ENCODE measurements at places on chromosomes 2 and 18.
A peak's percentile ranks its signal among the peaks of the same experiment; 100 is the strongest.

- DNase-seq, result no peak
Observed at GRCh38 chr18:37658894-37659293, 93.3 kb upstream of the CELF4 start.

DNA sequence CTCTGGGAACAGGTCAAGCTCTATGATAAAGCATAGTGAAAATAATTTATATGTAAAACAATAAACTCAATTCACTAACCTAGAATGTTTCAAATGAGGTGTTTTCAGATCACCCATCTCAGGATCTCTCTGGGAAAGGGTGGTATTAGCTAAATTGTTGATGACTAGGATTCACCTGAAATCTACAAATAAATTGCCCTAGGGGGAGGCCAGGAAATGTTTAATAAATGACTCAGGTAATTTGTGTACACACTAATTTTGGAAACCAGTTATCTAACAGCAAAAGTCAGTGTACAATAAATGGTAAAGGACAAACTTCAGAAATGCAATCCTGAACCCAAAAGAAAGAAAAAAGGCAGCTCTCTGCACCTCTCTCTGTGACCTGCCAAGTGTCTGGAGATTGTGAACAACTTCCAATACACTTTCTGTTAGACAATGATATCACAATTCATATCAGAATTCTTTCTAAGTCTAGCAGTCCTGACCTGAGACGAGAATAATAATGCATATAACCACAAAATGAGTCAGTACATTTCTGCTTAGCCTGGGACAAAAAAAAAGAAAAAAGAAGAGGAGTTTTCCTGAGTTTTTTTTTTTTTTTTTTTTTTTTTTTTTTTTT, 760.0 kb downstream of the EPHA4 start:
- peak; percentile 85 for DNase-seq

DNA sequence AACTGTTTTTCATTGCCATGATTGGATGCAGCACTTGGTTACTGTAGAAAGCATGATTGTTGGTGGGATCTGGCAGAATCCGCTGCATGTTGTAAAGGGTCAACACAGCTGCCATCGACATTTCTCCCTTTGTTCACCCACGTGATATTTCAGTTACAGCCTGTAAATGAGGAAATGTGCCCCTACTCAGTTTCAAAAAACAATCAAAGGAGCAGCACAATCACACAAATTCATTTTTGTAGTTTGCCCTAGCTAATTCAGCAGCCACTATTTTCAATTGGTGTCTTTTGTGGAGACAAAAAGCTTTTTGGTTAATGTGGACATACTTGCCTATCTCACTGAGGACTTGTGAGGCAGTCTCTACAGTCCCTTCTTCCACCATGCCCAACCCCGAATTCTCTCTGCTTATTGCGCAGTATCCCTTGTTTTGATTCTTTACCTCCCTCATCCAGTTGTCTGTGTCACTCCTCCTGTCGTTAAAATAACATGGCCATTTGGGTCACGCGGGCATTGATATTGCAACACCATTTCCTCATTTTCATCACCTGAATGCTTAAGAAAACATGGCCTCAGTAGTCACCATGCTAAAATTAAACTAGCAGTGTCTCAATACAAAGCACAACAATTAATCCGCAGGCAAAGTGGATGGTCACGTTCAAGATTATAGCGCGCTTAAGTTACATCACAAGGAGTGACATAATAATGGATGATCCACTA, 6.4 kb upstream of the PROC start:
- no peak for DNase-seq

- DNase-seq, result peak; percentile 29
Observed at GRCh38 chr2:43010438-43011157, 215.8 kb downstream of the ZFP36L2 start.

DNA sequence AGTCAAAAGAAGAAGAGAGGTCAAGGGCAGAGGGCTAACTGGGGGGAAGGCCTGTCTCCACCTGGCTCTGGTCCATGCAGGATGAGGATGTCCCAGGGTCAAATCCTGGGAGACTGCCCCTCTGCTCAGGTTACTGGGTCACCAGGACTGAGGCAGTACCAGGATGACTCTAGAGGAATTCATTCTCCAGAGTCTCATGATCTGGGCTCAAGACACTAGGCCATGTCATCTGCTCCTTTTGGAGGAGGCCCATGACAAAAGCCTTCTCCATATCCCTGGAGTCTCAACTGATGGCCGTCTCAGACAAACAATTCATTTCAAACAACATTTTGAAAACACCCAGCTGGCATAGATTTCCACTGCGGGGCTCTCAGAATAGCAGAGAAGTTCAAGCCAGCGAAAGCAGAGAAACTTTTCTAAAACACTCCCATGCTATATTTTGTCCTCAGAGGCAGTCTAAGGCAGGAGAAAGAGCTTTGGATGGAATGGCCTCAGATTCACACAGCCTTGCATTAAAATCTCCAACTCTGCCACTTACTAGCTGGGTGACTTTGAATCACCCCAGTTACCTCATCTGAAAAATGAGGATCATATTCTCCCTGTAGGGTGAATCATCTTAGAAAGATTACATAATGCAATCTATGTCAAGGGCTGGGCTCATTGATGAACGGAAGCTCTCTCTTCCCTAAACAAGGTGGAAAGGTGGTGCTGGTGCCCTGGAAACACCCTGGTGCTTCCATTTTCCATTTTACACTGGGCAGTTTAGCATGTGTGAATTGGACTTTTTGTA, 48.8 kb upstream of the LCLAT1 start:
- no peak for DNase-seq

GRCh38 chr2:13676269-13676668, 956.2 kb upstream of the LRATD1 start:
- DNase-seq, result no peak

GRCh38 chr2:142883526-142883925, 6.1 kb downstream of the KYNU start:
- no peak for DNase-seq

- no peak for DNase-seq
Observed at GRCh38 chr2:224022486-224022885, 16.6 kb downstream of the SERPINE2 start.

GRCh38 chr2:166031054-166031453, 77.5 kb upstream of the TTC21B start:
- DNase-seq, result no peak

GRCh38 chr18:56632070-56633022, 6.0 kb downstream of the TXNL1 start:
- no peak for DNase-seq

GRCh38 chr2:197673606-197674005, 1.8 kb downstream of the RFTN2 start:
- DNase-seq, result no peak

GRCh38 chr2:216159646-216160045, 50.5 kb downstream of the XRCC5 start:
- no peak for DNase-seq

DNA sequence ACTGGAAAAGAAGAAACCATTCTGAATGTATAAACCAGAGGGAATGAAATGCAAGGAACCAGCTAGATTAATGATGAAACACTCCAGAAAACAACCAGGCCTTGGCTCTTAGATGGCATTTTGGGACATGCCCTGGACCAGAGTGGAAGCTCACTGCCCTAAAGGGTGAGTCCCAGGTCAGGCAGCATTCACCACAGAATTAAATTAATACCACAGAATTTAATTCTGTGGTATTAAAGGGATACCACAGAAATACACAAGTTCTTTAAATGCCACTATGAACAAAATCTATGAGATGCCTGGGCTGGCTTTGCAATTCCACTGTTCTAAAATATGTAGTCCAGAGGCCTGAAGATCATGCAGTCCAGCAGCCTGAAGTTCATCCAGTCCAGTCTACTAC, 122.3 kb upstream of the KYNU start:
- peak; percentile 36 for DNase-seq

GRCh38 chr2:160109243-160109642, 46.8 kb upstream of the PLA2R1 start:
- DNase-seq, result no peak

DNA sequence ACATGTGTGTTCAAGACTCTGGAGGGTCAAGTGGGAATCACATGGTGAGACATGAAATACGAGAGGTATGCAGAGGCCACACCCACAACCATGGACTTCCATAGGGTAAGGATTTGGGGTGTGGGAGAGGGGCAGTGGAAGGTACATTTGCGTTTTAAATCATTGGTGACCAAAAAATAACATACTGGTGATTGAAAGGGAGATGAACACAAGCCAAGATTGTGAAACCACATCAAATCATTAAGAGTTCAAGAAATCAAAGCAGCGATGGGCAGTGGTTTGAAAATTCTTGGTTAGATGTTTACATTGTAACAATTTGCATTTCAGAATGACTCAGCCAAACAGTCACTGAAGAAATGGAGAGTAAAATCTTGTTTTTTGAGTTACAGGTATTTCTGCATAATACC, 1.9 kb upstream of the CABYR start:
- peak; percentile 73 for DNase-seq

GRCh38 chr2:20327370-20327769, 23.3 kb downstream of the PUM2 start:
- DNase-seq, result no peak

DNA sequence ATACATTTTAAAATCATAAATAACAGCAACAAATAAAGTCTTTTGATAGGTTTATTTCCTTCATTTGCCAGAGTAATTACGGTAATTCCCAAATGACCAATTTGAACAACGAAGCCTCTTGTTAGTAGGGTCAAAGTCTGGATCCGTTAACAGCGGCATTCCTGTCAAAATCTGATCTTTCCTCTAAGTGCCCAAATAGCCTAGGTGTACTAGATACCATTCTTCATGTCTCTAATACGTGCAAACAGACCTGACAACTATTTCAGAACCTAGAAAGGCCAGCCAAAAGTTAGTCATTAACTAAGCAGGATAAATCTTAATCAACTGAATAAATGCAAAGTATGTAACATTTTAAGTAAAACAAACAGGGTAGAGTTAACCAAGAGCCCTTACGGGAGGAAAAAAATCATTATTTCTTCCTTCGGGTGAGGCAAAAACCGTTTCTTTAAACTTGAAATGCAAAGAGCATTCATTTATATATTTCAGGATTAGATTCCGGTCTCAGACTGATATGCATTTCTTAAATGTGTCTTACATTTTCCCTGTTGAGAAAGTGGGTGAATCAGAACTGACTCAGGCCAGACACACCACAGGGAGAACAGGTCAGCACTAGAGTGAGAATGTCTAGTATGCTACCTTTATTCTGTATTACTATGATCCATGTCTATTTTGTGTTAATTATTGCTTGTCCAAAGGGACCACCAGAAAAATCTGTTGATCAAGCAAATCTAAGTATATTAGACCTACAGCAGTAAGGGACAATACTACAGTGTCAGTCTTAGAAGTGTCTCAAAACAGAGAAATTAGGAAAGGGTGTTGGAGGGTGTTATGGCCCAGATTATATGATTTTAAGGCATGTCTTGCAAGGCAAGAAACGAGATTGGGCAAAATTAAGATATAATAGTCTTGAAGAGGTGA, 141.5 kb upstream of the NDUFV2 start:
- DNase-seq, result peak; percentile 67

DNA sequence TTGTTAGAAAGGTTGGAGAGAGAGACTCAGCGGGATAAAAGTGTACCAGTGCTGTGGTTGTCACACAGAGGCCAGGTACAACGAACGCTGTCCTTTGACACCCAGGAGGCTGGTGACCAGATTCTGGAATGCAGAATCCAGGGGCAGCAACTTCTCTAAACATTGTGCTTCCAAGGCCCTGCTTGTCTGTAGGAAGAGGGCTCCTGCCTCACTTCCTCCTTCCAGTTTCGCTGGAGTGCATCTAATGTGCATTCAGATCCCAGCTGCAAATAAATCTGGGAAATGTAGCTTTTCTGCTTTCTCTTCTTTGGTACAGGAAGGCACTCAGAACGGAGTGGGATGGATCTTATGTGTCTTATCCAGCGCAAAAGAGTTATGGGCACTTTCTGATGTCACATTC, 171.8 kb upstream of the ATP5MC3 start:
- no peak for DNase-seq

- DNase-seq, result peak; percentile 79
Observed at GRCh38 chr18:45764000-45764686, 40.2 kb downstream of the SLC14A1 start.

DNA sequence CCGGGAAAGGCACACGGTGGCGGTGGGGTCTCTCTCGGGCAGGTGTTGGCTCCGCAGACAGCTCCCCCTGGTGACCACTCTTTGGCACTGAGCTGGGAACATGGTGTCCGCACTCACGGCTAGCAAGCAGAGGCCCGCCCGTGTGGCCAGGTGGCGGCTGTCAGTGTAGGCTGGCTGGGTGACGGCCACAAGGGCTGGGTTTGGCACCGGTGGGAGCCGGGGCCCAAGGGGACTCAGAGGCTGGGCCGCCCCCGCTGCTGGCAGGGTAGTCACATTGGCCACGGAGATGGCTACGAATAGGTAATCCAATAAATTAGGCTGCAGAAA, 1071.7 kb downstream of the RPIA start:
- no peak for DNase-seq

GRCh38 chr2:23312996-23313606, 71.9 kb upstream of the KLHL29 start:
- no peak for DNase-seq

- no peak for DNase-seq
Observed at GRCh38 chr2:218273908-218274249, 3.6 kb downstream of the PNKD start.

GRCh38 chr2:185859506-185859905, 120.9 kb downstream of the FSIP2 start:
- DNase-seq, result peak; percentile 14

- DNase-seq, result no peak
Observed at GRCh38 chr18:66813138-66813537, 209.2 kb upstream of the CDH19 start.

GRCh38 chr2:22215517-22215916, 1091.7 kb downstream of the TDRD15 start:
- no peak for DNase-seq

DNA sequence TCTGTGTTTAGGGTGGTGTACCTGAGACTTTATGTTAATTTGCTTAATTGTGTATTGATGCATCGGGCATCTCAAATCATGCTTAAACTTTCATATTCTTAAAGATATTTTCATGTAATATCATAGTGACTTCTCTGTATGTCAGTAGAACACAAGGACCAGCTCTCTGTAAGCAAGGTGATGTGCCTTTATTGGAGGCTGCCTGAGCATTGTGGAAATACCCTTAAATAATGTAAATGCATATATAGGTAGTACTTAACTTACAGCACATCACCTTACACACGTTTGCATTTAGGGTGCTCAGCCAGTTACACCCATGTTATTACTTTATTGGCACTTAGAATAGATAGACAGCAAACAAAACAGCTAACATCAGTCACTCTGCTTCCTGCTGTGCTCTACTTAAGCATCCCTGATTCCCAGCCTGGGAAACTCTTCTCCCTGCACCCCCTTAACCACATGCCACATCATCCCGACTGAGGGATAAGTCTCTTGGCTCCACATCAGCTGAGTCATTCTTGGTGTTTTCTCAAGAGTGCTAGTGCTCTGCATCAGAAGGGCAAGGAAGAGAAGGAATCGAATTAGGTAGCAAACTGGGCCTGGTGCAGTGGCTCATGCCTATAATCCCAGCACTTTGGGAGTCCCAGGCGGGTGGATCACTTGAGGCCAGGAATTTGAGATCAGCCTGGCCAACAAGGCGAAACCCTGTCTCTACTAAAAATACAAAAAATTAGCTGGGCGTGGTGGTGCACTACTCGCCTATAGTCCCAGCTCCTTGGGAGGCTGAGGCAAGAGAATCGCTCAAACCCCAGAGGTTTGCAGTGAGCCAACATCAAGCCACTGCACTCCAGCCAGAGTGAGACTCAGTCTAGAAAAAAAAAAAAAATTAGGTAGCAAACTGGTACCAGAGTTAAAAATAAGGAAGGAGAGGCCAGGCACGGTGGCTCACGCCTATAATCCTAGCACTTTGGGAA, 108.7 kb downstream of the MAP3K20 start:
- DNase-seq, result peak; percentile 99
